ENCODE measurements at places on chromosomes 16 and 17. TPM values are rescaled to one million over a fixed set of nuclear protein-coding genes. Genes with fewer than 3 reads are reported as not detected.

DNA sequence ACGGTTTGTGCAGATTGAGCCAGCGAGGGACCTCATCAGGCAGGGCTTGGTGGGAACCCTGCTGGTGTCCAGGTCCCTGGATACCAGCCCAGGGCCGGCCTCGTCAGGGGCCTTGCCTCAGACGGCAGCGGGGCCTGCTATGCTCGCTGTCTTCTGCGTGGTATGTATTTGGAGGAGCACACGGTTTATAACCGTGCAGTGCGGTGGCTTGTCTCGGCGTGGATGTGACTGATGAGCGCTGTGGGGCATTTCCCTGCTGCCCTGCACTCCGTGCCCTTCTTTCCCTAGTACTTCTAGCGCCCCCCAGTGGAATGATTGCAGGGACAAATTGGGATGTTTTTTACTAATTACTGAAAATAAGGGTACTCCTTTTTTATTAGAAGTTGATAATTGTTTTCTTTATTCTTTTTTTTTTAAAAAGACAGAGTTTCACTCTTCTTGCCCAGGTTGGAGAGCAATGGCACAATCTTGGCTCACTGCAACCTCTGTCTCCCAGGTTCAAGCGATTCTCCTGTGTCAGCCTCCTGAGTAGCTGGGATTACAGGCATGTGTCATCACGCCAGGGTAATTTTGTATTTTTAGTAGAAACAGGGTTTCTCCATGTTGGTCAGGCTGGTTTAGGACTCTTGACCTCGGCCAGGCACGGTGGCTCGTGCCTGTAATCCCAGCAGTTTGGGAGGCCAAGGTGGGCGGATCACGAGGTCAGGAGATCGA, 15.3 kb downstream of the TBCD start:
- peak; percentile 77 for DNase-seq

DNA sequence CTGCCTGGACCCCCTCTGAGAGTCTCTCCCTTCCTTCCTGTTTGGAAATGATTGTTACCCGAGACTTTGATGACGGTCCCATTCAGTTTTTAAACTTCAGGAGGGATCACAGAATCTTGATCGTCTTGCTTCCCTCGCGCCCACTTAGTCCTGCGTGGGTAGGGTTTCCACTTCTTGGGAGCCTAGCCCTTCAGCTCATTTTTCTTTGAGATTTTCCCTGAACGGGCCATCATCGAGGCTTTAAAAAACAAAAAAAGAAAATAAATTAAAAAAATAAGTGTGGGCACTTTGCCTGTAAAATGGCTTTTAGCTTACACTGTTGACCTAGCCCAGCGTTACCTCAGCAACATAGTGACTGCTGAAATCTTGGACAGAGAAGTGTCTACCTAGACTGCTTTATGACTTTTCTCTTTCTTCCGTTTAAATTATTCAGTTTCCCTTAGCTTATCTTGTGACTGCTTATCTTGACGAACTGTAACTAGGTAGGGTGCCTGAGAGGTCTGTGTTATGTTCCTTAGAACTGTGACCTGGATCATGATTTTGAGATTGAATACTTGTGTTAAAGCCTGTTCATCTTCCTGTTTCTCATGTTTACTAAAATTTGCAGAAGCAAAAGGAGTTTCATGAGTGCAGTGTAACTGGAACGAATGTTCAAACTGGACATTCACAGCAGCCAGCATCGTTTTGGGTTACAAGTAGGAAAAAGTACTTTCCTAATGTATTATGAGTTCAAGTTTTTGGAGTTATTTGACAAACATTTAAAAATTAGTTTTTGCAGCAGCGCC, 874 bp downstream of the WWP2 start:
- DNase-seq = peak; percentile 47

GRCh38 chr17:69078864-69079263, 18.1 kb upstream of the ABCA9 start:
- no peak for DNase-seq

GRCh38 chr16:87564524-87564778, 37.9 kb upstream of the JPH3 start:
- DNase-seq = no peak

DNA sequence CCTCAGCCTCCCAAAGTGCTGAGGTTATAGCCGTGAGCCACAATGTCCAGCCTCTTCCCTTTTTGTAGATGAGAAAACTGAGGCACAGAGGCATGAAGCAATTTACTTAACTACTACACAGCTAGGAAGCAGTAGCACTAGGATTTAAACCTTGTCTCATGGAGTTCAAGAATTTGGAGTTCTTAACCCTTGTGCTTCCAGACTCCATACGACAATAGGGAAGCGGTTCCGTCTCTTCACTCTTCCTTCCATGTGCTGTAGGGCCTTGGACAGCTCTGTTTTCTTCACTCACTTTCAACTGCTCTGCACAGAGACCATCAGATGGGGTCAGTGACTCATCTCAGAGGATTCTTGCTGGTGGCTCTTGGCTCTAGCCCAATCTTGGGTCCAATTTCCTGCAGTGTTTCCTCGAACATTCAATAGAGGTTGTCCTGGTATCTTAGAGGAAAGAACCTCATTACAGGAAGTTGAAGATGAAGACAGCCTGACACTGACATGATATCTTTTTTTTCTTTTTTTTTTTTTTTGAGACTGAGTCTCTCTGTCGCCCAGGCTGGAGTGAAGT, 19.3 kb downstream of the ITGAL start:
- peak; percentile 54 for DNase-seq

DNA sequence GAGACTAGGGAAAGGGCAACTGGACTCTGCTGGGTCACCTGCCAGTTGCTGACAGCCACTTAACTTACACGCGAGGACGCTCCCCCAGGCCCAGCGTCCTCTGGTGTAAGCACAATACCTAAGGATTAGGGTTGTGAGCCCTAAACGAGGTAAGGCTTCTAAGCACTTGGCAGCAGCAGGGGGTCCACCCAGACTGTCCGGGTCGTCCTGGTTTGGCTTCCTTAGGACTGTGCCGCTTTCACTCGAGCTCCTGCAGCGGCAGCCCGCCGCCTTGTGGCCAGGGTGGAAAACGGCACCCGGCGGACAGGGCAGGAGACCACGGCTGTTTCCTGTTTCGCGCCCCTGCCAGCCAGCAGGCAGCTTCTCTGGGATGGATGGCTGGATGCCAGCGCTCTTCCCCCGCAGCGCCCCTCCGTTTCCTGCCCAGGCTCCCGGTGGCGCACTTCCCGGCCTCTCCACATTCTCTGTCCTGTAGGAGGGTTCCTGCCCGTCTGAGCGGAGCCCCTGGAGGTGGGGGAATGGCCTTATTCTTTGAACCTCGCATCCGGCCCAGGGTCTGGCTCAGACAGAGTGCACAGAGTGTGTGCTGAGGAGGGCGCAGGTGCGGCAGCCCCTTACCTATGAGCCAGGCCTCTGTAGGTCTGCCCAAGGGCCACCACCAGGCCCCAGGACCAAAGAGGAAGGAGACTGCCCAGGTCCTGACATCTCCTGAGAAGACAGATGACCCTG, 47.0 kb upstream of the AMZ2 start:
- DNase-seq = peak; percentile 76

DNA sequence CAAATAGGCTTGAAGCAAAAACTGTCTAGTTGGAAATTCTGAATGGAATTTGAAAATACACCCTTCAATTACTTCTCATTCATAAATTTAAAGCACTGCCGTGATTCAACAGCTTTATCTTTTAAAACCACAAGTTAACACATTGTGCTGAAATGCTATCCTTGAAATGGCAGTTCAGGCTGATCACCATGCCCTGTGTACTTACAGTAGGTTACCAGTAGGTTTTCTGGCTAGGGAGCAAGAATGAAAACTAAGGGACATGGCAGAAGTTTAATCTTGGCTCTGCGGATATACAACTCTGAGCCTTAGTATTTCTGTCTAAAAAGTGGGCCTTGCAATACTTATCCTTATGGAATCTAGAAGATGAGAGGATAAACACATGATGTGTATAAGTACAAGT, 28.0 kb downstream of the NXPH3 start:
- no peak for DNase-seq

- DNase-seq = no peak
These were observed 20.4 kb downstream of the COTL1 start for GRCh38 chr16:84597528-84597896.

- DNase-seq = no peak
These were observed 166.8 kb upstream of the TBX2 start for GRCh38 chr17:61232871-61233270.

GRCh38 chr16:1475552-1476114, 805 bp upstream of the CLCN7 start:
- DNase-seq = no peak

- no peak for DNase-seq
These were observed 15.2 kb downstream of the IL34 start for GRCh38 chr16:70661534-70661917.

GRCh38 chr16:68756239-68756915, 19.3 kb downstream of the CDH1 start:
- no peak for DNase-seq

HOXB2 gene
- total RNA-seq = 10.8 TPM

TBC1D28 gene
- total RNA-seq = under 0.01 TPM

CYGB gene
- 1.1 TPM for total RNA-seq

B3GNT9 gene
- total RNA-seq = 9.2 TPM

MYH10 gene
- 38.8 TPM for total RNA-seq

KRT15 gene
- total RNA-seq = not detected

GRAPL gene
- 7.3 TPM for total RNA-seq

P2RX5 gene
- total RNA-seq = 31.5 TPM

Data from hematopoietic multipotent progenitor cell (in vitro differentiated cells).